B cell (primary cell): ENCODE measurements at places on chromosomes 12 and 14. TPM values are rescaled to one million over a fixed set of nuclear protein-coding genes. Genes with fewer than 3 reads are reported as not detected.

Gene PDE3A
- not detected in 2 replicates for polyA plus RNA-seq

Gene SPTLC2
- 9.4 and 20.9 TPM in 2 replicates for polyA plus RNA-seq

Gene TNFAIP2
- 9.0 and 11.8 TPM in 2 replicates for polyA plus RNA-seq

Gene SYNDIG1L
- polyA plus RNA-seq: 0.16 and 0.22 TPM in 2 replicates

Gene PUS7L
- polyA plus RNA-seq: 2.6 and 3.4 TPM in 2 replicates

DNA sequence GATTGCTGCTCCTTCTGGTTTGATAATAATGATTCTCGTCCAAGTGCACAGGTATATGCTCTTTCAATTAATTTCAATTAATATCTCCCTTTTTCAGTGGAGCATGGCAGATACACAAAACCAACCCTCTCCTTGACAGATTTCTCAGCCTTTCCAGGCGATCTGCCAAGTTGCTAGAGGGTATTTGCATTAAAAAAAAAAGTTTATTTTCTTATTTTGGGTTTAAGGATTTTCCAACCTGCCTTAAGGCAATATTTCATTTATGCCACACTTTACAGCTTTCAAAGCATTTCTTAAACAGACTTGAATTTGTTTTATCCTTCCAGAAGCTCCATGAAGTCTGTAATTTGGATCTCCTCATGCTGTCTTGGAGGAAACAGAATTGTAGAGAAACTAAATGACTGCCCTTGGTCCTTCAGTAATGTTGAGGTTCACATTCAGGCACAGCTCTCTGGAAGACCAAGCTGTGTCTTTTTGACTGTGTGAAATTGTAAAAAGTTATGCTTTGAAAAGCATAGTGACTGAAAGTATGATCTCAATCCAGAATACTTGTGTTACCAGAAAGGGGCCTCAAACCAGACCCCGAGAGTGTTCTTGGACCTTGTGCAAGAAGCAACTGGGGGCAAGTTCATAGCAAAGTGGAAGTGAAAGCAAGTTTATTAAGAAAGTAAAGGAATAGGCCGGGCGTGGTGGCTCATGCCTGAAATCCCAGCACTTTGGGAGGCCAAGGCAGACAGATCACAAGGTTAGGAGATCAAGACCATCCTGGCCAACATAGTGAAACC is 2.3 kb downstream of the DGLUCY start:
- DNase-seq: no peak

GRCh38 chr12:52645982-52646381 is 6.0 kb downstream of the KRT2 start:
- DNase-seq: no peak

Gene SUSD6
- 62.3 and 73.1 TPM in 2 replicates for polyA plus RNA-seq

DNA sequence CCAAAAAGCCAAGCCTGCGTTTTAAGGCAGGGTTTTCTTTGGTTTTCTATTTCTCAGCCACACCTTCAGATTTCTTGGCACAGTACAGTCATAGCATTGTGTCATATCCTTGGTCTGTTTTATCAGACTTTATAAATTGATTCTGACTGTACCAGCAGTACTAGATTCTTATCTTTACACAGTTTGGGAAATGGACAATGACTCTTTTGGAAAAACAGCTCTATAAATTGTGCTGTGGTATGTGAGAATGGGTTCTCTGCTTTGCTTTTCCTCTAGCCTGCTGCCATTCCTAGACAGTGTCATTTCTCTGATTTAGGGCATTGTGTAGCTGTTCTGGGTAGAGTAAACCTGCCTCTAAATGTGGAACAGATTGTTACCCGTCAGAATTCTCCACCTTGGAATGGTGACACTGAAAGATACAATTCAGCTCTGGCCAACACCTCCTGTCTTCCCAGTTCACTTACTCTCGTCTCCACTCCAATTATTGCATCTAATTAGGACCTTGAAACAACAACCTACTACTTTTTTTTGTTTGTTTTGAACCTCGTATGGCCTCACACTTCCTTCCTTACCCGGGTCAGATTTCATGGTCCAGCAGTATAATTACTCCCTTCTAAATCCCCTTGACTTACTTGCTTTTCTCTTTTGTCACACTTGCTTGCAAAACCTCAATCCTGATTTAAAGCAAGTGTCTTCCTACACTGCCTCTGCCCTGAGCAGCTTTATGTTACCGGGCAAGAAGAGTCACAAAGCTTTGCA is 226.3 kb downstream of the ERC1 start:
- DNase-seq: no peak

Gene RASSF9
- not detected in 2 replicates for polyA plus RNA-seq

DNA sequence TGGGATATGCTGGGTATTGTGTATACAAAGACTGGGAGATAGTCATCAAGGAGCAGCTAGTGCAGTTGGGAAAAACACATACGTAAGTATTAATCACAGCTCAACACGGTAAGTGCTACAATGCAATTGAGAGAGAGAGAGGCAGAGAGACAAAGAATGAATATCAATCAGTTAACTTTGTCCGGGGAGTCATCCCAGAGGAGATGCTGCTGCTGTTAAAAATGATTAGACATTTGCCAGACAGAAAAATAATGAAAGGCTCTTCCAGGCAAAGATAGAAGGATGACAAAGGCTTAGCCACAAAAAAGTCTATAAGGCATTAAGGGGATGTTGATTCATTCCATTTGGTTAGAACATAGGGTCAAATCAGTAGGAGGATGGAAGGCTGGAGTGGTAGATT is 45.1 kb downstream of the AKAP6 start:
- no peak for DNase-seq

Gene LMNTD1
- not detected in 2 replicates for polyA plus RNA-seq

Gene RPL36AL
- 169 and 263 TPM in 2 replicates for polyA plus RNA-seq

DNA sequence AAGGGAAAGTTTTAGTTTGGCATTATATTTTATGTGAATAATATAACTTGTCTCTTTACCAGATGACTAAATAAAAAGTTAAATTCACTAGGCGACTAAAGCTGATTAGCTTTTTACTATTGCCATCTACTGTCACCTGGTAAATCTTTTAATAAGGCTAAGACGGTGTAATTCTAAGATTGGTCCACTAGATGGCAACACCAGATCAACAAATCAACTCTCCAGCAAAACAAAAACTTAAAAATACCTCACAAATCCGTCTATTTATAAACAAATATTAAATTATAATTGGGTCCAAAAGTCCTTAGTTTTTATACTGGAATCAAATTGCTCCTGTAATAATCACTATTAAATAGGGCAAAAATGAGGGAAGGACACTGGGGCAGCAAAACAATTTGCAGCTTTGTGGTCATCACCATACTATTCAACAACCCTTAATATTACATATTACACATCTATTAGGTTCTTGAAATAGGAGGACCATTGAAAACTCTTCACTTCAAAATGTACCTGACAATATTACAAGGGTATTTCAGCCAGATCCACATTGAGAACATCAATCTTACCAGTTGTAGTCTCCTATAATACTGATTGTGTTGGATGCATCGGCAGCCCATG is 47.9 kb downstream of the GALC start:
- DNase-seq: peak; percentile 68

Gene SVOP
- polyA plus RNA-seq: not detected in 2 replicates

Gene FOXN4
- not detected in 2 replicates for polyA plus RNA-seq

DNA sequence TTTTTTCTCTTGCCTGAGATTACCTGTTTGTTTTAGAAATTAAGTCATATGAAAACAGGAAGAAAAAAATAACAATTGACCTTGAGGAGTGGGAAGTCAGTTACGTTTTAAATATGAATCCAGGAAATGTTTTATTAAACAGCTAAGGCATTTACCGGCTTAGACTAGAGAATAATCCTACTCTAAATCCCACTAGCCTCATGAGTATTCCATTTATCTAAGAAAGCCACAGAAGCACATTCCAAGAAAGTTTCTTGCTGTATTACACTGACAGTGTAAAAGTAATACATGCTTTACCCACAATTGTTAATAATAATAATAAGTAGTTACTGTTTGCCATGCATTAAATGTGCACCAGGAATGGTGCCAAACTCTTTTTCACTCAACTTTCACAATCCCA is 90.9 kb downstream of the BMP4 start:
- no peak for DNase-seq

- no peak for DNase-seq
Measured at GRCh38 chr12:45582986-45583659, 146.4 kb upstream of the ARID2 start.

DNA sequence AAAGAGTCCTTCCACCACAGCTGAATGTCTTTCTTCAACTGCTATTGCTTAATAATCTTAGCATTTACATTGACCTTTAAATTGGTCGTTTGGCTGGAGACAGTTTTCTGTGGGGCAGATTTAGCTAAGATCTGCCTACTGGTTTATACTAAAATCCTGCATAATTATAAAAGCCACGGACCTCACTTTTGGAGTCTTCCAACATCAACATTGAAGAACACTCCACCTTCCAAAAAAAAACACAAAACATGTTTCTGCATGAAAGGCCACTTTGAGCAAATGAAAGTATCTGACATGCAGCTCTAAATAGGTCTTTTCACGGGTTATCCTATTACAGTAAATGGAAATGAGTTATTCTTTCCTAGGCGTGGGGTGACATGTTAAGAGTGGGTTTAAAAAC is 57.0 kb upstream of the KRR1 start:
- no peak for DNase-seq

Gene DDX54
- 55.4 and 65.4 TPM in 2 replicates for polyA plus RNA-seq

GRCh38 chr14:79578470-79578869 is 632.8 kb downstream of the DIO2 start:
- DNase-seq: no peak

Gene CLEC12A
- polyA plus RNA-seq: 0.76 and 1.0 TPM in 2 replicates
